ENCODE measurements at places on chromosomes 12 and 14.

- no peak for DNase-seq
Measured at GRCh38 chr12:52735816-52736632, 32.7 kb upstream of the KRT77 start.

- peak; percentile 65 for DNase-seq
Measured at GRCh38 chr12:54526812-54527630, 22.4 kb upstream of the PDE1B start.

DNA sequence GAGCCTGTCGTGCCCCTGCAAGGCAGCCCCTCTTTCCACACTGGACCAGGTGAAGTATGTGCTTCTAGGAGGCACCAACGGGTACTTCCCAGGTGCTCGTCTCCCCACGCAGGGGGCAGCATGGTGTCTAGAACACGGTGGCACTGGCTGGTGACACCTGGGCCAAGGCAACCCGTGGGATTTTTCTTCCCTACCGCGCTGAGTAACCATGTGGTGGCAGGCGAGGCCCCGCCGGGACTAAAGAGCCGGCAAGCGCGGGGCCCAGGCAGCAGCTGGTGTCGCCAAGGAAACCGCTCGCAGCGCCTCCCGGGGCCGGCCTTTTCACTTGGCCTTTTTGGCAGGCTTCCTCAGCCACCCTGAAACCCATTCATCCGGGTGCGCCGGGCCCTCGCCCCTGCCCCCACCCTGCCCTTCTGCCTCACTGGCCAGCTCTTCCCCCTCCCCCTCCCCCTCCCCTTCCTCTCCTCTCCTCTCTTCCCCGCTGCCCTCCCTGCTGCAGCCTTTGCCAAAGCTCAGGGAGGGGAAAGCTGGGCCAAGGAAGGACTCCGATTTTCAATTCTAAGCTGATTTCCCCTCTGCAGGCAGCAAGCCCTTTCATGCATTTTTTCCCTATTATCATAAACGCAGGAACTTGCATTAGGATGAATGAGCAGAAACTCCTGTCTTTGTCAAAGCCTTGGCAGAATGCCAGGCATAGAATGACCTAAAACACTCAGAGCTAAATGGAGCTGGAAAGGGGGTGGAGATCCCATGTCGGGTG lies 81.2 kb downstream of the IRF2BPL start:
- peak; percentile 87 for DNase-seq

- no peak for DNase-seq
Measured at GRCh38 chr14:105128059-105128458, 40.5 kb downstream of the JAG2 start.

GRCh38 chr12:50185970-50186663 lies 18.9 kb upstream of the CERS5 start:
- DNase-seq: no peak

DNA sequence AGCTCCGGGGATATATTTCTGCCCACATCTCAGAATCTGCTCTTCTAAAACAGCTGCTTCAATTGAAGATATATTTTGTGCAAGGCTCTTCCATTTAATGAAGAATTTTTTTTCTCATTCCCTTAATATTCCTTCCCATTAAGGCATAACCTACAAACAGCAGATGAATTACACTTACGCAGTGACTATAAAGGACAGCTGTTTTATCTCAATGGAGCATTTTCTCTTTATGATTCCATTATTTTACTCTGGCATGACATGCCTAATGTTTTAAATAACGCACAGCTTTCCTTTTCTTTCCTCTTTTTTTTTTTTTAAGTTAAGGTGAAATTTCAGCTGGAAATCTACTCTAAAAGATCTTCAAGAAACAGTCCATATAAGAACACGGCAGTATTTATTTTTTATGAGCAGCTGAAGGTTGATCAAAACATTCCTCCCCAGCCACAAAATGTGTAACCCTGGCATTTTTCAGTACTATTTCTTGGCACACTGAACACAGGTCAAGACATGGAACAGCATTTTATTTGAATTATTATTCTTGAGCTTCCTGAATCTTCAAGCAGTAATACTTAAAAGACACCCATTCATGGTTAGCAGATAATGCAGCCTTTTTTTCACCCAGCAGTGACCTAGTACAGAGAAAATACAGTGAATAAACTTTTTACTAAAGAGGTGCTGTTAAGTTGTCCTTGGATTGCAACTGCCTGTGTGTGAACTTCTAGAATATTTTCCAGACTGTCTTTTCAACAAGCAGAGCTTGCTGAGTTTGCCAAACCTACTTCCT lies 118.1 kb upstream of the FOXN3 start:
- DNase-seq: no peak

- no peak for DNase-seq
Measured at GRCh38 chr12:1053690-1054089, 62.7 kb downstream of the ERC1 start.

DNA sequence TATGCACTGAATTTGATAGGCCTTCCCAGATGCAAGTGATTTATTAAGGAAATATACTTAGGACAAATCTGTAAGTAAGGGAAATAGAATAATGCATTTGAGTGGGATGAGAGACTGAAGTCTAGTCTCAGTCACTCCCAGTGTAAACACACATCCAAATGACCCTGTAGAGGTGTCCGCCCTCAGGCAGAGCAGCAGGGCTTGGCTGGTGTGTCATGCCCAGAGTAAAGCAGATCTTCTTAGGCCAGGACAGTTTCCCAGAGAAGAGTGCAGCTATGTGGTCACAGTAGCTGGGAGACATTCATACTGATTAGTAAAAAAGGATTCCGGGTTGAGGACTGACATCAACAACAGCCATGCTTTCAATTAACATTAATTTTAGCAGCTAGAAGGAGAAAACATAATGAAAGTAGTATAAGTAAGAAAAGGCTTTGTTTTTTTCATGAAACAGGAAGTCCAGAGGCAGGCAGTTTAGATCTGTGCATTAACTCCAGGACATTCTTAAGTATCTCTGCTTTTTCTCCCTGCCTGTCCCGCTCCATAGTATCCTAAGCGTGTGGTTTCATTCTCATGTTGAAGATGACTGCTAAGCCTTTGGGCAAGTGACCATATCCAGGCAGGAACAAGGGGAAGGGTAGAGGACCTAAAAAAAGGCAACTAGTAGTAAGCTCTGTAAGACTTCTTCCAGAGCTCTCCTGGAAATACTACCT lies 35.7 kb downstream of the CNTN1 start:
- no peak for DNase-seq

DNA sequence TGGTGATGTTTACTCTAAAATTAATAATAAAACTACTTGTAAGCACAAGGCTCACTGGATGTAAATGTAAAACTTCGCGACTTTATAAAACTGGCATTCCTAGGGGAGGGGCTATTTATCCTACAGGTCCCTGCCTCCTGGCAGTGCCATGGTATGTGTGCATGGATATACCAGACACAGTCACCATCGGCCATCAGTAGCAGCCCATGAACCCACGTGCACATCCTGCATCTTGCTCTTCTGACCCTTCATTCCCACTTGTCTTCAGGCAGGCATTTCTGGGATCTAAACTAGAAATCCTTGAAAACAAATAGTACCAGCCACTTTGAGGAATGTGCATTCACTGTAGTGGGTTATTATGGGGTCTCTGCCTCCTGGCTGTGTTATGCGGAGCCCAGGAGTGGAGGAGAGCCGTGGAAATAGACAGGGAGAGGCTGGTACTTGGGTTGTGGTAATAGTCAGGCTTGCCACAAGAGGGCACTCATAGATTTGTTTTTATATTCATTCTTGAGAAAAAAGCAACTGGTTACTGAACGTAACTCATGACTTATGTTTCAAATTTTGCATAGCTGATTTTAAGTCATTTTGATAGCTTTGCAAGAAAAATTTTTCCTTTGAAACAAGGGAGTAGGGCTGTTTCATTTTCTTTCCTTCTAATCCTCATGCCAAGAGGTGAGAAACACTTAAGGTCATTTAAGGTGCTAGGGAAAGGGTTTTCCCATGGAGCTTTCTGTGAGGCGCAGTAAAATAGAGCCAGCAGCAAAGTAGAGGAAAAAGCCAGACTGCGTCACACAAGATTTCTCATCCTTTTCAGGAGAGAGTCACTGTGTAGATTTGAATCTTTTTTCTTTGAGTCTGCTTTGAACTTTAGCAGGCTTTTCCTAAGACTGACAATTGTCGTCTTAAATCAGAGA lies 17.4 kb upstream of the GALNT16 start:
- DNase-seq: peak; percentile 68

- DNase-seq: peak; percentile 44
Measured at GRCh38 chr14:95683793-95684192, 2.4 kb upstream of the TCL1B start.

- DNase-seq: no peak
Measured at GRCh38 chr14:65832431-65833266, 420.1 kb downstream of the FUT8 start.

GRCh38 chr12:111034083-111034885 lies 113.9 kb upstream of the MYL2 start:
- DNase-seq: peak; percentile 17

DNA sequence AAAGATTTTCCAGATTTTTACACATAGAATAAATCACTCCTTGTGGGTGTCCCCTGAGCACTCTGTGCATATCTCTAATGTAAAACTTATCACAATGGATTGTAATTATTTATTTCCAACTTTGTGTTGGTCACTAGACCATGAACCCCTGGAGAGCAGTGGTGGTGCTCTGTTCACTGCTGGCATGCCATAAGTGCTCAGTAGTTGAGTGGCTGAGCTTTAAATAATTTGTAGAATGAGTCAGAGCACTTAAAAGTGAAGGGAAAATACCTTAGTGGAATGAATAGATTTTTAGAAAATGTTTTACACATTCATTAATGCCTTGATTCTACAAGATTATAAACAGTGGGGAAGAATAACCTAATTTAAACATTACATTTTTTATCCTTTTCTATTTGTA lies 6.3 kb downstream of the MGAT4C start:
- no peak for DNase-seq

DNA sequence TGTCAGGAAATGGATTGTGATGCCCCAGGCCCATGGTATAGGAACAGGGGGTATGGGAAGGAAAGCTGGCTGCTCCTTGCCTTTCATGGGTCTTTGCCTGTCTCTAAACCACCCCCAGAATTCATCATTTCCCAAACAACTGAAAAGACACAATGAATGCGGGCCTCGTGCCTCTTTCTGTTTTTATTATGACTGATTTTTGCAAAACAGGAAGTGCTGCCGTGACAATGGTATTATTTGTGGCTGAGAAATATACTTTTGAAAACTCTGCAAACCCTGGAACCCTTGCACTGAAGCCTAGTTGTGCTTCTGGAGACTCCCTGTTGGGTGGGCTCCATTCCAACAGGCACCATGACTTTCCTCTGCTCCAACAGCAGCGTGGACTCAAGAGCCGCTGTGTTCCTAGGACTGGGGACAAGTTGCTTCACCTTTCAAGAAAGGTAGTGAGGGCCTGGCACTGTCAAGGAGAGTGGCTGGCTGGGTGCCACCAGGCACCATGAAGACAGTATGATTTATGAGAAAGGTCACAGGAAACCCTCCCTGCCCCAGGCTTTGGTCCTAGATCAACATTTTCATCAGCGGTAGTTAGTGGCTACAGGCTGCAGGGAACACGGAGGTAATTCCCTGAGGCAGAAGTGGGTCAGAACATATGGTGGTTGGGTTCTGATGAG lies 4.8 kb upstream of the DGLUCY start:
- peak; percentile 30 for DNase-seq

- no peak for DNase-seq
Measured at GRCh38 chr12:88067301-88067700, 38.1 kb upstream of the C12orf50 start.

- DNase-seq: no peak
Measured at GRCh38 chr14:69501423-69501838, 16.9 kb downstream of the PLEKHD1 start.

- peak; percentile 17 for DNase-seq
Measured at GRCh38 chr14:34930591-34931091, 52.2 kb upstream of the SRP54 start.

DNA sequence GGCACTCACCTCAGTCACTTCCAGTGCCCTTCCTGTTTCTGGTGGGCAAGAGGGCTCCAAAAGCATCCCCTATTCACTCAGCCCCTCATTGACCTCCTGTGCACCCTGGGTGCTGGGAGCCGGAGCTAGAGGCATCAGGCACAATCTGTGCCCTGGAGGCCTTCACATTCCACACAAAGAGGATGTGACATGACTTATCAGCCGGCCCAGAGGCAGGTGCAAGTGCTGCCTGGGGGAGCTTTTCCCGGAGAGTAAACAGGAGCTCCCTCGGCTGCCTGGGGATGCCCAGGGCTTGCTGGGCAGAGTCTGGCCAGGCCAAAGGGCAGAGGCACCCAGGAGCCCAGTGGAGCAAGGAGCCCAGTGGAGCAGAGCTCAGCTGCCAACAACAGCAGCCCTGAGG lies 64.5 kb downstream of the BCL11B start:
- DNase-seq: no peak

GRCh38 chr14:54435500-54435981 lies 5.6 kb downstream of the CNIH1 start:
- DNase-seq: no peak

DNA sequence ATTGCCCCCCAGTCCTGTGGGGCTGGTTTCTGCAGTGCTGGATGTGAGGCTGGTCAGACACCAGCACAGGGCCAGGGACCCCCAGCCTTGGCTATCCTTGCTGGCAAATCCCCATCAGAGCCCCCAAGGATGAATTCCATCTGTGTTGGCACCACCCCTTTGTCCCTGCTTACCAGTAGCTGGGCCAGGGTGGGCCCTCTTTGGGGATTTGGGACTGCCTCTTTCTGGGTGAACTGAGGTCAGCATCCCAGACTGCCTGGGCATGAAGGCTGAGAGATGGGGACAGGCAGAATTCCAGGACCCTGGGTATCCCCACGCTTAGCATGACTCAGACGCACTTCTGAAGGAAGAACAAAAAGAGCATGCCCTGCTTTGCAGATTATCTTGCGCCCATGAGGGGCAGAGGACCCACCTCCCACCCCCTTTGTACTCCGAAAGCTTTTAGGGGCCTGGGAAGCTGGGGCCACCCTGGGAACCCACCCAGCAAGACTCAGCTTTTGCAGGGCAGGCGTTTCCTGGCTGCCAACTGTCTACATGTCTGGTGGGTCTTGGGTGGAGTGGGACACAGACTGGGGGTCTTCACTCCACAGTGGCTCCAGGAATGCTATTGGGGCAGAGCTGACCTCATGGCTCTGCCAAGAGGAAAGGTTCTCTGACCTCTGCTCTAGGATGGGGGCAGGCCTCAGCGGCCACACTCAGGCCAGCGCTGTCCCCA lies 26.8 kb downstream of the RFLNA start:
- DNase-seq: no peak

DNA sequence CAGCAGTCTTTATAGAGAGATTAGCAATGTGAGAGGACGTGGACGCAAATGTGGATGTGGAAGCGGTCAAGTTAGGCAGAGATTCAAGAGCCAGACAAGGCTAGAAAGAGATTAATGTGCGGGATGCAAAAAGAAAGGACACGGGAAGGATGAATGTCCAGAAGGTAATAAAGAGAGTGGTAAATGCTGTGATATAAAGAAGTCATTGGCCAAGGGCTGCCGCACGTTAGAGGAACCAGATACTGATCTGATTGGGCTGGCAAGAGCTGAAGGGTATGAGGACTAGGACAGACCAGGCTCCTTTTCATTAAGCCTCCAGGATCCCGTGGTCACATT lies 59.5 kb downstream of the DHRS2 start:
- no peak for DNase-seq

DNA sequence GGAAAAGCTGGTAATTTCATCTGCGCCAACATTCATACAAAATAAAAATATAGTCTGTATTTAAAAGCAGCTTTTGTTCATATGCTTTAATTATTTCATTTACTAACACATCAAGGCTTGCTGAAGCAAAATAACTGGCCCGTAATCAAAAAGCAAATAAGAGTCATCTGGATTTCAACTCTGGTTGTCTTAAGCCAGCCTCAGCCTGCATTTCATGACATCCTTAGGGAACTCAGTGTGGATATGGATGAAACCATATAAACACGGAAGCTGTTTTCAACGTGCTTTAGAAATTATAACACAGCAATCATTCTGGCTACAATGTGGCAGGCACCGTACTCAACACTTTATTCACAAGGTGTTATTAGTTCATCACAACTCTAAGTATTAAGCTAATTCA lies 852 bp downstream of the COX16 start:
- no peak for DNase-seq

GRCh38 chr14:73295198-73295796 lies 58.0 kb downstream of the PAPLN start:
- DNase-seq: no peak

Data from activated CD4-positive, alpha-beta T cell treated with anti-CD3 and anti-CD28 coated beads for 48 hours (primary cell).